ENCODE measurements at places on chromosomes 16 and 17. TPM values are rescaled to one million over a fixed set of nuclear protein-coding genes. Genes with fewer than 3 reads are reported as not detected.
A peak's percentile ranks its signal among the peaks of the same experiment; 100 is the strongest.

DNA sequence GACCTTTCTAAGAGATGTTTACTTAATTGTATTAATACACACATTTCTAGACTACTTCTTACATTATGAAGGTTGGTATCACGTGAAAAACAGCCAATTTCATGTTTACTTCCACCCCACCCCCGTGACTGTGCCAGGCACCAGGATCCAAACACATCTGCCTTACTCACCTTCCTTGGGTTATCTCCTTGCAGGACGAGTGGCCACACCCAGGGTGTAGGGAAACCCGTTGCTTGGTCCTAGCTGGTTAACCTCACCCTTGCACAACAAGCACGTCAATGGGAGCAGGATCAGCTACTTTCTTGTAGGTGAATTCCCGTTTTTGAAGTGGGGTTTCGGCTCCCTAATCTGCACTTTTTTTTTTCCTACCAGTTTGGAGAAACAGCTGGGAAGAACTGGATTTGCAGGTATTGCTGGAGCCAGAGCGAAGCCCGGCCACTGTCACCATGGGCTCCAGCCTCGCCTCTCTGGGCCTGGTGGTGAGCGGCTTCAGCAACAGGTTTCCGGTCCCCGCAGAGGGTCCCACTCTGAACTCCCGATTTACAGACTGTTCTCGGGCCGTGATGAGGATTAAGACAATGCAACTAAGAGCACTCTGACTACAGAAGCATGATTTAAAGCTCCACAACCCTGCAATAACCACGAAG, 2.1 kb upstream of the UBB start:
- no peaks in the 10 kb centered on the region for H3K27me3 ChIP-seq
- H3K27ac ChIP-seq = peak overlapping the region; percentile 25

- H3K27ac ChIP-seq = no peak overlapping the region
- DNase-seq = no peak
- no peak overlapping the region for H3K4me3 ChIP-seq
These were observed 112.8 kb downstream of the IRX5 start for GRCh38 chr16:55043499-55043898.

The CCDC43 gene
- 25.0 TPM for total RNA-seq

GRCh38 chr17:4998732-4999429, 1.1 kb downstream of the KIF1C start:
- peaks cover 26% of the 10 kb centered on the region for H3K4me1 ChIP-seq
- H3K27ac ChIP-seq = peak overlapping the region; percentile 48
- H3K36me3 ChIP-seq = no peaks in the 10 kb centered on the region
- H3K27me3 ChIP-seq = no peaks in the 10 kb centered on the region
- peak overlapping the region; percentile 81 for H3K4me3 ChIP-seq
- no peak for DNase-seq

GRCh38 chr16:28891964-28892890, 13.9 kb downstream of the ATP2A1 start:
- no peak overlapping the region for H3K27ac ChIP-seq
- no peak for DNase-seq
- H3K4me1 ChIP-seq = no peaks in the 10 kb centered on the region
- no peaks in the 10 kb centered on the region for H3K27me3 ChIP-seq
- no peaks in the 10 kb centered on the region for H3K36me3 ChIP-seq

The SLC5A10 gene
- total RNA-seq = not detected

The OR4D1 gene
- total RNA-seq = not detected

The KRTAP1-5 gene
- total RNA-seq = not detected

DNA sequence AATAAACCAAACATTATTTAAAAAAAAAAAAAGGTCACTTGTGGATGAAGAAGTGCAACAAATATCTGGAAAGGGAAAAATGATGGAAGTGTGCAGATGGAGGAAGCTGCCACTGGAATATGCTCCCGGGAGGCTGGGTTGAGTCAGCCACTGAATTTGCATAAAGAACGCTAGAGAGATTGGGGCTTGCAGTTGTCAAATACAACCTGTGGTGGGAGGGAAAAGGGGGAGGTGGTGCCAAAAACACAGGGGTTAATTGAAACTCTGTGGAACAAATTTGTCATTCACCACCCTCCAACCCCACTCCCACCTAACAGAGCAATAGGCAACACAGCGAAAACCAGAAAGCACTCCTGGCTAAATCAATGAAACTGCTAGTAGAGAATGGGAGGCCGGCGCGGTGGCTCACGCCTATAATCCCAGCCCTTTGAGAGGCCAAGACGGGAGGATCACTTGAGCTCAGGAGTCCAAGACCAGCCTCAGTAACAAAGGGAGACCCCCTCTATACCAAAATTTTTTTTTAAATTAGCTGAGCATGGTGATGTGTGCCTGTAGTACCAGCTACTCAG, 37.6 kb upstream of the RPL38 start:
- H3K27ac ChIP-seq = no peak overlapping the region
- H3K27me3 ChIP-seq = no peaks in the 10 kb centered on the region
- no peaks in the 10 kb centered on the region for H3K36me3 ChIP-seq
- H3K4me3 ChIP-seq = no peak overlapping the region
- DNase-seq = no peak
- H3K4me1 ChIP-seq = no peaks in the 10 kb centered on the region

DNA sequence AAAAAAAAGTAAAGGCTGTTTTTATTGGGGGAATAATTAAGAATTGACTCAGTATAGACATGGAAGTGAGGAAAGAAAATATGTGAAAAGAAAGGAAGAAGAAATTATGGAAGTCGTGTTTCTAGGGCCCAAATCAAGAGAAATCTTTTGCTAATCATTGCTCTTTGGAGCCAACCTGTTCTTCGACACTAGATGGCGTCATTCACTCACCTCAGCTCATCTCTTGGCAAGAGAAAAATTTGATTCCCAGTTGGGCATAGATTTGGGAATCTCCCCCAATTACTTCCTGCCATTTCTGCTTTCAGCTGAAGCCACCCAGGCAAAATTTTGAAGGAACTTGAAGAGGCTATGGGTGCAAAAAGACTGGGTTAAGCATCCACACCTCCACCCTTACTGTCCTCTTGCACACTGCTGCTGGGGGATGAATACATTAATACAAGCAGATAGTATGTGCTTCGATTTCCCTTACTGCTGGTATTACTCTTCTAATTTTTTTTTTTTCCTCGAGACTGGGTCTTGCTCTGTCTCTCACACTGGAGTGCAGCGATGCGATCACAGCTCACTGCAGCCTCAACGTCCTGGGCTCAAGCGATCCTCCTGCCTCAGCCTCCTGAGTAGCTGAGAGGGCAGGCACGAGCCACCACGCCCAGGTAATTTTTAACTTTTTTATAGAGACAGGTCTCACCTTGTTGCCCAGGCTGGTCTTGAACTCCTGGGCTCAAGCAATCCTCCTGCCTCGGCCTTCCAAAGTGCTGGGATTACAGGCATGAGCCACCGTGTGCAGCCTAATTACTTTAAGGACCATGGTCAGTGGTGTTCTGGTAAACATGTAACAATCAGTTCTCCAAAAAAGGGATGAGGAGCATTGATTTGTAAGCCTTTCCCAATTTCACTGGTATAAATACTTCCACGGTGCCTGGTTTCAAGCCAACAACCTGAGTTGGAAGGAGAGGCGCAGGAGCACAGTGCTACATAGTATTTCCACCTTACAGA, 13.5 kb downstream of the PSMD7 start:
- no peak overlapping the region for H3K4me3 ChIP-seq
- H3K27me3 ChIP-seq = no peaks in the 10 kb centered on the region
- H3K27ac ChIP-seq = no peak overlapping the region
- H3K36me3 ChIP-seq = peaks cover 20% of the 10 kb centered on the region

- H3K27ac ChIP-seq = no peak overlapping the region
- DNase-seq = no peak
- no peaks in the 10 kb centered on the region for H3K36me3 ChIP-seq
- no peak overlapping the region for H3K4me3 ChIP-seq
- peaks cover 15% of the 10 kb centered on the region for H3K4me1 ChIP-seq
These were observed 24.3 kb downstream of the GOSR2 start for GRCh38 chr17:46947216-46947615.

DNA sequence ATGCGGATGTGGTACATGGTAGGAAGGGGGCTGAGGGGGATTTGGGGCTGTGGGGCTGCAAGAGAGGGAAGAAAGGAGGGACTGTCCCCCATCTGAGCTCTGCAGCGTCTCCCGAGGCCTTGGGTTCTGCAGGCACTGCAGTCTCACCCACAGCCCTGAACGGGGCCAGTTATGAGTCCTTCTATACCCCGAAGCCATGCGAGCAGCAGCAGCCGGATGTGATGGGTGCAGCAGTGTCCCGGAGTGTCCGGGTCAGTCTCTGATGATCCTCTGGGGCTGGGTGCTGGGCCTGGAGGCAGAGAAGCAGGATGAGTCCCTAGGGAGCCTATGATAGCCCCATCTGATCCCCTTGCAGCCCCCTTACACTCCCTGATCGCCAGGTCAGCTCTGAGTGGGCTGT, 41.5 kb downstream of the CPNE2 start:
- DNase-seq = no peak
- H3K4me1 ChIP-seq = no peaks in the 10 kb centered on the region
- H3K36me3 ChIP-seq = no peaks in the 10 kb centered on the region
- no peak overlapping the region for H3K27ac ChIP-seq
- H3K4me3 ChIP-seq = no peak overlapping the region
- no peaks in the 10 kb centered on the region for H3K27me3 ChIP-seq

The ACE gene
- 49.7 TPM for total RNA-seq

DNA sequence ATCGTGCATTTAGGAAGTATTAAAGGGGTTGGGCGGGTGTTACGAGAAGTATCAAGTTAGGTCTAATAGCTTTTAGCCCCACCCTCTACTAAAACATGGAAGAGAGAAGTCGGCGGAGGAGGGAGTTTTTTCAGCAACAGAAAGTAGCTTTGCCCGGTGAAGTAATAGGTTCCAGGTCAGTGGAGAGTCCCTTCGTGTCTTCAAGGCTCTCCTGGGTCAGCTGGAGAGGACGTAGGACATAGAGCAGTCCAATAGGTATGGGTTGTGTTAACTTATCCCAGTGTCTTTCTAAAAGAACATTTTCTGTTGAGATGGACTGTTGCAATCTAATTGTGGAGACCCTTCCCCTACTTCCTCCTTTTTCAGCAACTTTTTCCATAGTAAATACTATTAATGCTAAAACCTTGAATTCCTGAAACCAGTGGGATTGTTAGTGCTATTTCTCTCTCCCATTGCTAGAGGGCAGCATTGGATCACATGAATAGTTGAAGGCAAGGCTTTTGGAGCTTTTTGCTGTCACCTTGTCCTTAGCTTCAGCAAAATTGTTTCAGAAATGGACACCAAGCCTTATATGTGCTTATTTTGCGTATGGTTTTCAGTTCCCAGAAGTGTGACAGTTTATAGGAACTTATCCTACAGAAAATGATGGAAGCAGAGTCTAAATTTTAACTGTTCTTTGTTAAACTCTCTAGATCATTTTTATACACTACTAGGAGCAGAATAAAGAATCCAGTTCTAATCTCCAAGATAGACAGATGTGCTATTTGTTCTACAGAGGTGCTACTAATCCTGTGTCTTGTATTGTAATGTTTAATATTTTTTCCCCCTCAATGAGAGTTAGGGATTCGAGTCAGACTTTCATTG, 38.4 kb downstream of the UTP18 start:
- H3K27ac ChIP-seq = no peak overlapping the region
- no peaks in the 10 kb centered on the region for H3K36me3 ChIP-seq
- no peak for DNase-seq
- H3K4me3 ChIP-seq = no peak overlapping the region
- H3K27me3 ChIP-seq = no peaks in the 10 kb centered on the region

The TBC1D3C gene
- total RNA-seq = not detected

DNA sequence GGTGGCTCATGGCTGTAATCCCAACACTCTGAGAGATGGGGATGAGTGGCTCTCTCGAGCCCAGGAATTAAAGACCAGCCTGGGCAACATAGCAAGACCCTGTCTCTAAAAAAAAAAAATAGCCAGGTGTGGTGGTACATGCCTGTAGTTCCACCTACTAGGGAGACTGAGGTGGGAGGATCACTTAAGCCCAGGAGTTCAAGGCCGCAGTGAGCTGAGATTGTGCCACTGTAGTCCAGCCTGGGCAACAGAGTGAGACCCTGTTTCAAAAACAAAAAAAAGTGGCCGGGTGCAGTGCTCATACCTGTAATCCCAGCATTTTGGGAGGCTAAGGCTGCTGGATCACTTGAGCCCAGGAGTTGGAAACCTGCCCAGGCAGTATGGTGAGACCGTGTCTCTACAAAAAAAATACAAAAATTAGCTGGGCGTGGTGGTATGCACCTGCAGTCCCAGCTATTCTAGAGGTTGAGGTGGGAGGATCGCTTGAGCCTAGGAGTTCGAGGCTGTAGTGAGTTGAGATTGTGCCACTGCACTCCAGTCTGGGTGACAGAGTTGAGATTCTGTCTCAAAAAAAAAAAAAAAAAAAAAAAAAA, 3.0 kb downstream of the C16orf54 start:
- DNase-seq = no peak
- no peak overlapping the region for H3K4me3 ChIP-seq
- no peaks in the 10 kb centered on the region for H3K36me3 ChIP-seq
- no peak overlapping the region for H3K27ac ChIP-seq

GRCh38 chr17:64218066-64218465, 45.0 kb downstream of the TEX2 start:
- DNase-seq = no peak
- H3K27ac ChIP-seq = no peak overlapping the region
- no peaks in the 10 kb centered on the region for H3K36me3 ChIP-seq
- no peaks in the 10 kb centered on the region for H3K27me3 ChIP-seq
- peaks cover 27% of the 10 kb centered on the region for H3K4me1 ChIP-seq

- no peak within 1 kb of the TSS for H3K27ac ChIP-seq
- no peaks in the 10 kb centered on the region for H3K27me3 ChIP-seq
- no peaks in the 10 kb centered on the region for H3K36me3 ChIP-seq
- peak; percentile 62 for DNase-seq
- H3K4me1 ChIP-seq = peaks cover 8% of the 10 kb centered on the region
- H3K4me3 ChIP-seq = peak within 1 kb of the TSS; percentile 66
These were observed at the start of the genes KCTD19 and LRRC36 for GRCh38 chr16:67326472-67327309. Gene KCTD19, minus strand, starts transcription at chr16:67326741. Its CDS starts 34 bp downstream, at chr16:67326707. Gene LRRC36, plus strand, starts transcription at chr16:67326815. Its CDS starts 48 bp downstream, at chr16:67326863.

The RAB34 gene
- 227 TPM for total RNA-seq

GRCh38 chr17:44331249-44331760, 6.7 kb upstream of the SLC25A39 start:
- H3K36me3 ChIP-seq = no peaks in the 10 kb centered on the region

- no peak overlapping the region for H3K27ac ChIP-seq
- H3K27me3 ChIP-seq = peaks cover 23% of the 10 kb centered on the region
- DNase-seq = no peak
These were observed 1.9 kb upstream of the SDR42E1 start for GRCh38 chr16:82013139-82013538.

The PRRT2 gene
- total RNA-seq = 3.0 TPM
